ENCODE measurements at places on chromosomes 5 and 9. TPM values are rescaled to one million over a fixed set of nuclear protein-coding genes. Genes with fewer than 3 reads are reported as not detected.

- DNase-seq, result no peak
Measured at GRCh38 chr5:33441241-33442177, 744 bp downstream of the TARS1 start.

GRCh38 chr5:67310169-67310568 lies 113.6 kb upstream of the CD180 start:
- no peak for DNase-seq

DNA sequence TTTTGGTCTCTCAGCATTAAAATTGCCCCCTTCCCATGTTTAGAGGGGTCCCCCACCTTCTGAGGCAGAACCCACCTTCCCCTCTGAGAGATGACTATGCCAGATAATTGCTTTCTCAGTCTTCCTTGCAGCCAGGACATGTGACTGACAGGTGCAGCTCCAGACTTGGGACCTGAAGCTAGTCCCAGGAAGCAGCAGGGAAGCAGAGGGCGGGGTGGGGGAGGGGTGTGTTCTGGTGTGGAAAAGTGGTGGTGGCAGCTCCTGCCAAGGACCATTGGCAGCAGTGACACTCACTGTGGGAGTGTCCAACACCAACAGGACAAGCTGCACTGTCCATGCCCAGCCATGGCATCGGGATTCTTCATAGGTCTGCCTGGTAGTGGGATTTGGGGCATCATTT lies 2.3 kb downstream of the EIF4E1B start:
- no peak for DNase-seq

DNA sequence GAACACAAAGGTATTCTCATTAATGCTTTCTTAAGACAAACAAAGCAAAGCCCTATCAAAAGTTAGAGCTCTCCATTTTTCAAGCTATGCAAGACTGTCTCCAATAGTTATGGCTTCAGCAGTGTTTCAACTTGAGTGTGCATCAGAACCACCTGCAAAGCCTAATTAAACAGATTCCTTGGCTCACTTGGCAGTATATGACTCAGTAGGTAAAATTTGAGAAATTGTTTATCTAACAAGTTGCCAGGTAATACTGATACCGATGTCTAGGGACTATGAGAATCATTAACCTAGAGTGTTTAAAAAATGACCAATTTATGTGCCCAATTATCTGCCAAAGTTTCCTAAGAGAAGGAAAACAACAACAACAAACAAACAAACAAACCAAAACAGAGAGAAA lies 60.3 kb upstream of the PARP8 start:
- DNase-seq, result no peak

COX7C gene
- 908 TPM for polyA plus RNA-seq

ADCY2 gene
- polyA plus RNA-seq, result 6.6 TPM

Data from urinary bladder (tissue), 4 donors.